ENCODE measurements at places on chromosomes 3 and 15.

GRCh38 chr3:98906230-98906629, 4.7 kb upstream of the DCBLD2 start:
- no peak for DNase-seq

DNA sequence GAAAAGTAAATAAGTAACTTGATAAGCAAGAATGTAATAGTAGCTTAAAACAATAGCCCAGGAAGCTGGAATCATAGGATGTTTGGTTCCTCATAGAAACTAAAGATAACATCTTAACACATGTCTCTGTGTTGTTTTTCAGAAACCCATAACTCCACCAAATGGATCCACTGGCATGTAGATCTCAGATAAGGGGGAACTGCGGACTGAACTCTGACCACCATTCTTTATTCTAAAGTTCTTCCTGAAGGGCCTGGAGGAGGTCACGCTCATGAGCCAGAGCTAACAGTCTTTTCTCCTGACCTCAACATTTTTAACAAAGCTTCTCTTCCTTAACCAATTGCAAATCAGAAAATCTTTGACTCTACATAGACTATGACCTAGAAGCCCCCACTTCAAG, 101.9 kb downstream of the SOX14 start:
- DNase-seq: no peak

GRCh38 chr3:107450254-107450893, 72.4 kb upstream of the BBX start:
- no peak for DNase-seq

DNA sequence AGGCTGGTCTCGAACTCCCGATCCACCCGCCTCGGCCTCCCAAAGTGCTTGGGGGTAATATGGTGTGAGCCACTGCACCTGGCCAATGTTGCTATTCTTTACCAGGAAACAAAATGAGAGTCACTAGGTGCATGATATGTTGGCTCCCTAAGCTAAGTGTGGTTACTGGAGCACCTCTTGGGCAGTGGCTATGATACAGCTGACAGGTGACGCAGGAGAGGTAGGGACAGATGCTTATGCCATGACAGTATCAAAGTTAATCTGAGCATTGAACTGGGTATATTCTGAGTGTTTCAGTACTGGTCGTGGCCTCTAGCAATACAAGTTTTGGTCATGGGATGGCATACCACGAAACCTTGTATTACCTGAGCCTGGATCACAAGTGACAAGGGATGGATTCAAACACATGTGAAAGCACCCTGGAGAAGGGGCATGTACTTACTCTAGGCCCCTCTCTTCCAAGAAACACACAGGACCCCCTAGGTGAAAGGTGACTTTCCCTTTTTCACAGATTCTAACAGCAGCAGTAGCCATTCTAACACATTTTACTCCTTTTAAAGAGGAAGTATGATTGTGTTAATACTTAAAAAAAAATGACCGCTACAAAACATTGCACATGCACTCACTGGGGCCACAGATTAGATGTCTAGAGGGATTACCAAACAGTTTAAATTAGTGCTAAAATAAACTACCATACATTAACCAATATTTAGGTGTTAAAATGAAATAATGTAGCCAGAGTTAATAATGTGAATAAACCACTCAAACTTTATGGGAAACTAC, 467.3 kb downstream of the SHQ1 start:
- no peak for DNase-seq

DNA sequence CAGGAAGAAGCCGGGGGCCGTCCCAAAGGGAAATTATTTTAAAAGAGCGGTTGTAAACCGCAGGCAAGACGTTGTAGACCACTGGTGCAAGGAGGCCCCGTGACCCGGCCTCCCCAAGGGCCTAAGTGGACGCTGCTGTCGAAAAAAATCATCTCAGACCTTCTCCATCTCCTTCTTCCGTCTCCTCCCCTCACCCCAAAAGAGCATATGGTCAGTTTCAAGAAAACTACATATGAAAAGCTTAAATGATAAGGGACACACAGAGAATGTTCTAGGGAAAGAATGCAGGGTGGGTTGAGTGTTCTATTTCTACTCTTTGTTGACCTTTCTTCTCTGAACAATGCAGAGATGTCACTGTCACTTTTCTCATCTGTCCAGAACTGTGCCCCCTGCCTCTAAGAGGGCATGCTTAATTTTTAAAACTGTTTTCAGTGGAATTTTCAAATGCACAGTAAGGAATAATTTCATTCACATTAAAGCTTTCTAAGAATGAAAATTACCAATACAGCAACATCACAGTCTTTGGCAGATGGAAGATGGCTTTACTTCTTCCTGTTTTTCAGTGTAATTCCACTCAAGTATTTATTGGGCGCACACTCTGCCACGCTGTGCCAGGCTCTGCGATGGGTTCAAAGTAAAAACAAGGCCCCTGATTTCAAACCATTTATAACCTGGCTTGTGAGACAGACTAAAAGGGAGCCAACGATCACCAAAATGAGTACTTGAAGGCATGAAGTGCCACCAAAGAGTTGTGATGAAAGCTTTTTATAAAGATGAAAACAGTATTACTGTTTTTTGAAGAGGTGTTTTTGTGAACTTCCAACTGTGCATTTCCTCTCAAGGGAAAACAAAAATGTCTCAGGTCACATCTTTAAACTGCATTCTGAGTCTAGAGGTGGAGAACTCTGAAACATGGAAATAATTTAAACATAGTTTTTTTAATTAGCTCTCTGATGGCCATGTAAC, 891 bp upstream of the TOP2B start:
- no peak for DNase-seq

- peak; percentile 95 for DNase-seq
Observed at GRCh38 chr3:53040351-53040820, 5.5 kb downstream of the SFMBT1 start.

DNA sequence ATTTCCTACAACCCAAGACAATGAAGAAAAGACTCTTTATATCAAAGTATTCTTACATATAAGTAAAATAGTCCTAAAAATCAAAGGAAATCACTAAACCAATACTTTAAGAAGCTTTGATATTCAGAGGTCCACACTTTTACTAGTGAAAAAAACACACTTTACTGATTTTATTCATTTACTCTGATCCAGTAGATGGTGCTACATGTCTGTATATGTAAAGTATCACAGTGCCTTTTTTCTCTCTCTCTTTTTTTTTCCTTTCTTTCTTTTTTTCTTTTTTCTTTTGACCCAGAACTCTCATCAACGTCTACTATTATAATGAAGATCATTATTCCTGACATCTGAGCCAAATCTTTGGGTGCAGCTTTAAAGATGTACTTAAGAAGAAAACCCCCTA, 10.8 kb upstream of the CCDC39 start:
- no peak for DNase-seq

GRCh38 chr3:15536856-15537255, 15.3 kb upstream of the COLQ start:
- no peak for DNase-seq

DNA sequence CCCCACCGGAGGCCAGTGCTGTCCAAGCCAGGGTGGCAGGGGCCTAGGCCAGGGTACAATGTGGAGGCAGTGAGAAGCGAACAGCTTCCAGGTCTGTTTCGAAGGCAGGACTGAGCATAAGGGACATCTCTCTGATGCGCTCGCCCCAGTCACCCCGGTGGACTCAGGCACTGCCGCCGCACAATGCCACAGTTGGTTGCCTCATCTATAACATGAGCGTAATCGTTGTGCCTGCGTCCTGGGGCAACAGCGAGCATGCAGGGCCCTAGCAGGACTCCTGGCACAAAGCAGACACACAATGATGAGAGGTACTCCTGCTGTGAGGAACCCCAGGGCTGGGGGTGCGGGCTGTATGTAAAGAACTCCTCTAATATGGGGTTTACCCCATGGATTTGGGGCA, 14.1 kb downstream of the HRH1 start:
- DNase-seq: no peak

- no peak for DNase-seq
Observed at GRCh38 chr15:38042707-38043445, 108.4 kb downstream of the TMCO5A start.

DNA sequence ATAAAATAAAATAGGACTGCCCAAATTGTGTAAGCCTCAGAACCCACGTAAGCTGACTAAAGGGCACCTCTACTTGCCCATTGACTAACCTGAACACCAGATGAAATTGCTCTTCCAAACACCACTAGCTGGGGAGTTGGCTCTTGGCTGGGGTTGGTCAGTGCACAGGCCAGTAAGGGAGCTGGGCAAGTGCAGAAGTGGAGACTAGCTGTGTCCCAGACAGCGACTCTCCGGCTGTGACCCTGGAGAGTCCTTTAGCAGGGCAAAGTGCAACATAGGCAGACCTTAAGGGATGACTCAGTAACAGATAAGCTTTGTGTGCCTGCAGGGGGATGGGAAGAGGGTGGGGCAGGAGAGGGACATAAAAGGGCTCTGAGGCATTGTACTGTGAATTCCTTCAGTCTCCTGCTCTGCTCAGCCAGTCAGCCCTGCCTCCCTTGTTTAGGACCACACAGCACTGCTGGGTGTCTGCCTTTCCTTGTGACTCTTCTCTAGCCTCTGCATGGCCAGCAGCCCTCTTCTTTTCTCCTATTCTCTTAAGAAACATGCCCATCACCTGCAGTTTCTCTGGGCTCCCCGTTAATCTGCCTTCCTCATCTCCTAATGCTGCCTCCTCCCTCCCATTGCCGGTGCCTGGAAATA, 13.2 kb downstream of the NR1I2 start:
- DNase-seq: peak; percentile 70

GRCh38 chr3:171306631-171307030, 153.6 kb downstream of the TNIK start:
- peak; percentile 99 for DNase-seq

DNA sequence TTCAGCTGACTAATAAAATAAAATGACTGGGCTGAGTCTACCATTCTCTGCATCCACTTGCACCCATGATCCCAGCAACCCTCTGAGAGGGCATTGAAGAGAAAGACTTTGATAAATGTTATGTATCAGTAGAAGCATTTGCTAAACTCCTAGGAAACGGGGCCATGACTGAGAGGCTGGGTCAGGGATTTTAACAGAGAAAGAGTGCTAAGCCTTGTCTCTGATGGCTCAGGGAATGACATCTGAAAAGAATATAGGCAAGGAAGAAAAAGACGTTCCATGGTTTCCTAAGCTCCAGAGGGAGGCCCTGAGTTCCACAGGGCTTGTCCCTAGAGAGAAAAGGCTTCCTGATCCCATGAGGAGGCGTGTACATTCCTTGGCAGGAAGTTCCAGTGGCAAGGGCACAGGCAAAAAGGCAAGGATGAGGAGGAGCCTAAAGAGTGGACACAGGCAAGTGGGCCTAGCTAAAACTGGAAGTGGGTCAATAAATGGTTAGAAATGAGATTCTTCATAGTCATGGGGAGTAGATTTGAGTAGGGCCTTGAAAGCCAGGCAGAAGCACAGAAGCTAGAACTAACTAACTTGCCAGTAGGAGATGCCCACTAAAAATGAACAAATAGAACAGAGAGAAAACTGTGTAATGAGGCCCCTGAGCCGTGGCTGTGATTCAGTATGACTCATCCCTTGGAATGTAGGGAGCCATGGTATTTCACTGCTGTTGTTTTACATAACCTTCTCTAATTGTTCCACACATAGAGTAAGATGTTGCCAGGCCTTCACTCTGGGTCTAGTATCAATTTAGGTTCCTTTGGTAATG, 44.9 kb upstream of the MANF start:
- peak; percentile 88 for DNase-seq

DNA sequence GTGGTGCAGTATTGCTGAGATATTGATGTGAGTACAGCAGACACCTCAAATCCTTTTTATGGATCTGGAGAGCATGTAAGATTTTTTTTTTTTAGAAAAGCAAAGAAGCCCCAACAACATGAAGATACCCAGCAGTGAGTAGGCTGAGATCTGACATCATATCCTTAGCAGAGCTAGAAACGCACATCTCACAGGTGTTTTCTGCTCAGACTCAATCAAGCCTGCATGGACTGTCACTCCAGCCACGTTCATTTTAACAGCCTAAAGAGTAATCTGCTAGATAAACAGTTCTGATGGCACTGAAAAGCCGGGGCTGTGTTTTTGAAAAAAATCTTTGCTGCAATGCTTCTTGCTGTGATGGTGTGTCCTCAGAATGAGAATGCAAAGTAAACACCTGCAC, 544.2 kb downstream of the FGF12 start:
- no peak for DNase-seq

DNA sequence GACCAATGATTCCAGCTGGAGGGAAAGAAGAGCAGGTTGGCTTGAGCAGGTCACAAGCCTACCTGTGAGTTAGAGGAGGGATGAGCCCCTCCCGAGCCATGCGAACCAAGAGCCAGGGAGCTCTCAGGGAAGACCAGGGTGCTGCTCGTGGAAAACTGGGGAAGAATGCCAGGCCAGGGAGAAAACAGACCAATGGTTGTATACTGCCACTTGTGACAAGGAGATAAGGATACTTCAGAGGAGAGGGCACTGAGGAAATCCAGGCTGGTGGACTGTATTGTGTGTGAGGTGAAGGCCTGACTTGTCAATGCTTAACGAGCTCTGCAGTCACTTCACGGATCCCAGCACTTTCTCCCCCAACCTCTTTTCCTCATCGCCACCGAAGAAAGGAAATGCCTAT, 177.7 kb downstream of the SSR3 start:
- DNase-seq: no peak

- no peak for DNase-seq
Observed at GRCh38 chr3:16929311-16929710, 44.6 kb downstream of the PLCL2 start.

DNA sequence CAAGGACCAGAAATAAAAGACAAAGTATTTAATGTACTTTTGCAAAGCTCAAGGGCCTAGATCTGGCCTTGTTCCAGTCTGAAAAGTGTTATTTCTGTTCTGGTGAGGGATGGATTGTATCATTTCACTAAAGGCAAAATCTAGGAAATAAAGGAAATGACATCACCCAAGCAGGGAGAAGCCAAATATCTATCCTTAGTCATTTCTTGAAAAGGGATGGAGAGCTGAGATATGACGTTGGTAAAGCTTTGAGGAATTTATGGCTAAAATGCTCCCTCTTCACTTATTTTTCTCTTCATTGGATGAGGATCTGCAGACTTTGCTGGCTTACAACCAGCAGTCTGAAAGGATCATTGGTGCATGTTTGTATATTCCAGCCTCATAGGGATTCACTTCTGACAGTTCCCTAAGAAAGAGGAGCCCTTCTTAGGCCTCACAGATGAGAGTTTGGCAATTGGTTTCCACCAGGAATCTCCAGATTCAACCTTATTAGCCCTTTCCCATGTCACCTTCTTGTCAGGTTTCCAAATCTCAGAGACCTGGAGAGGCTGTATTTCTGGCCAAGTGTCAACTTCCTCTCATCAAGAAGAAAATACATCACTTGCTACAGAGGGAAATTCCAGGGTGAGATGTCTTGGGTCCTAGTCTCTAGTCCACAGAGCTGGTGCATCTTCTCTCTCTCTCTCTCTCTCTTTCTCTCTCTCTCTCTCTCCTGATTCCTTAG, 93.7 kb upstream of the BOC start:
- DNase-seq: no peak
